ENCODE measurements at places on chromosomes 7 and 10.

DNA sequence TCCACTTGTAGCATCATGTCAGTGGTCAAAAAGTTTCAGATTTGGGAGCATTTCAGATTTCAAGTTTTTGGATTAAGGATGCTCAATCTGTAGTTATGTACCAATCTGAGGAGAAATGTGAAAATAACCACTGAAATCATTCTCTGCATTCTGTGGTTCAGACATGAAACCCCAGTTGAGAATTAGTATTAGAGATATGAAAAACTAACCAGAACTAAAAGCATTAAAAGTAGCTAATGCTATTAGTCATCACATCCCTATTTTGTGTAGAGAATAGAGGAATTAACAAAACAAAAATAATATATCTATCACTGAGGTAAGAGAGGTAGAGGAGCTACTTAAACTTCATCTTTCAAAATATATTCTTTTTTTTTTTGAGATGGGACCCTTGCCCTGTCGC lies 28.0 kb downstream of the MICU1 start:
- no peak for DNase-seq

GRCh38 chr10:95525033-95525418 lies 36.1 kb downstream of the SORBS1 start:
- DNase-seq: no peak

DNA sequence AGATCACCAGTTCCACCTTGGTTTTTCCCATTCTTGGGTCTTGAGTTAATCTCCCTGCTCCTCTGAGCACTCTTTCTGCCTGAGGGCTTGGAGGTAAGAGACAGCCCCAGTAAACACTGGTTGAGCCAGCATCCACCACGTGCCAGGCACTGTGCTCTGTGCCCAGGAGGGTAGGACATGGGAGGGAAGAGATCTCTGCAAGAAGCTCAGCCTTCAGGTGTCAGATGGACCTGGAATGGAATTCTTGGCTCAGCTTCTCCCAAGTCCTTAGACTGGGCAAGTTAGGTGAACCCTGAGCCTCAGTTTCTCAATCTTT lies 2.5 kb downstream of the ZYX start:
- no peak for DNase-seq

GRCh38 chr7:108358553-108358952 lies 97.7 kb downstream of the NRCAM start:
- no peak for DNase-seq

DNA sequence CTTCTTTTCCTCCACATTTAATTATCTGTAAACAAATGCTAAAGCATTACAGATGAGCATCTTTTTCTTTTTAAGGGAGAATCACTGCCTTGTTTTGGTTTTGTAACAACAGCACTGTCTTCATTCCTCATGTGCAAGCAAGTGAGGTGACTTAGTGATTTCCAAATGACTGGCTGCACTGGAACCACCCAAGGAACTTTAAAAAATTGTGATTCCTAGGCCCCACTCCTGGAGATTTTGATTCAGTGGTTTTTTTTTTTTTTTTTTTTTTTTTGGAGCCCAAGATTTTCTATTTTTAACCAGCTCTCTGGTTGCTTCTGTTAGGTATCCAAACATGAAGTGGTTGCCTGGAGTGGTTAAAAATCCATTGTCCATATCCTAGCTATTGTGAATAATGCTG lies 176.2 kb downstream of the LRMDA start:
- DNase-seq: no peak

GRCh38 chr7:26547156-26547555 lies 255.5 kb downstream of the SNX10 start:
- no peak for DNase-seq

DNA sequence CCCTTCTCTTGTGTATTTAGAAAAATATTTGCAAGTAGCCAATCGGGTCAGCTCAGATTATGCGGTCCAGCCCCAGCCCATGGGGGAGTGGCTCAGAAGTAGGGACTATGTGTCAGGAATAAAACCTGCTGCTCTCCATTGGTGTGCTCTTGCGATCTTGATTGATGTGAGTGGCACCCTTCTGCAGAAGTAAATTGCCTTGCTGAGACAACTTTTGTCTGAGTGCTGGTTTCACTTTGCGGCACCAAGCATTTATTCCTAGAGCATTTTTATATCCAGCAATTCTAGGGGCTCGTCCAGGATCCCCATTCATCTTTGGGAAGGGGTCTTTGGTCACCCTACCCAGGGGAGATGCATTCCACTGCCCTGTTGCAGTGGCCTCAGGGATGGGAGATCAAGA lies 26.1 kb upstream of the FAM221A start:
- no peak for DNase-seq

DNA sequence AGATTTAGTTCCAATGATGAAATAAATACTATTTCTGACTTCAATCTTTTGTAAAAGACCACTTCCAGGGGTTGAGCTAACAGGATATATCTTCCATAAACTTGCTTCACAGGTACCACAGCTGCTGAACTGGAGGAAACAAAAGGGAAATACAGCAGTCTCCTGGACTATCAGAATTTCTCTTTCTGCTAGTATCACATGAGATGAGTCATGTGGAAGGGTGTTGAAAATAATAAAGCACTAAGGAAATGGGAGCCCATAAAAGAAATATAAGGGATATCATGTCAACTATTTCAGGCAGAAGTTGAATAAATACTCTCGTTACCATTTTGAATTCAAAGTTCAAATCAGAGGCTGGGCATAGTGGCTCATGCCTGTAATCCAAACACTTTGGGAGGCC lies 250.3 kb upstream of the NFE2L3 start:
- DNase-seq: no peak

DNA sequence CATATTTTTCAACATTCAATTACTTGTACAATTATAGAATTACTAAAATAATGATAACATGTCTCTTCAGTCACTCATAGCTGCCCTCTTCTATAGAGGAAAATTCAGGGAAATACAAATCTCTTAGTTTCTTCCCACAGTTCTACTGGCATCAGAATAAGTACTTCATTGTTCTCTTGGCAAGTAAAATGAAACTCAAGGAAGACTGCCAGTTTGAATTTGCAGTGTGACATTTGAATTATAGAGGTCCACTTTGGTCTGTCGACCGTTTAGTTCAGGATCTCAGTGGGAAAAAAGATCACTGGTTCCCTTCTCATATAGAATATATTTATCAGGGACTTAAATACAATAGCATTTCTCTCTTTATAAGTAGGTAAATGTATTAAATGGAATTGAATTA lies 114.5 kb downstream of the PON1 start:
- DNase-seq: no peak

DNA sequence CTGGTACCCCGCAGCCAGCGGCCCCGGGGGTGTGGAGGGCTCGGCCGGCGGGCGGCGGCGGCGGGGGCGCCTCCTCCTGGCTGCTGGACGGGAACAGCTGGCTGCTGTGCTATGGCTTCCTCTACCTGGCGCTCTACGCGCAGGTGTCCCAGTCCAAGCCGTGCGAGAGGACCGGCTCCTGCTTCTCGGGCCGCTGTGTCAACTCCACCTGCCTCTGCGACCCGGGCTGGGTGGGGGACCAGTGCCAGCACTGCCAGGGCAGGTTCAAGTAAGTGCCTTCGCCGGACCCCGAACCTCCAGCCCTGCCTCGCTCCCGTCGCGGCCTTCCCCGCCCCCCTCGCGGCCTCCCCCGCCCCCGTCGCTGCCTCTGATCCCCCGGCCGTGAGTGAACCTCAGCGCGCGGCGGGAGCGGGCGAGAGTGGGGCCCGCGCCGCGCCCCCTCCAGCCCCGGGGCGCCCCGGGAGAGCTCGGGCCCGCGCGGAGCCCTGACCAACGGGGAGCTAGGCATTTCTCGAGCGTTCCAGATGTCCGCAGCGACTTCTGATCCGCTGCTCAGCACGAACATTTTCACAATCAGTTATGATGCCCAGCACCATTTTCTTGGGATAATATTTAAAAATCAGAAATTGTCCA lies 727 bp downstream of the ATRNL1 start:
- no peak for DNase-seq

DNA sequence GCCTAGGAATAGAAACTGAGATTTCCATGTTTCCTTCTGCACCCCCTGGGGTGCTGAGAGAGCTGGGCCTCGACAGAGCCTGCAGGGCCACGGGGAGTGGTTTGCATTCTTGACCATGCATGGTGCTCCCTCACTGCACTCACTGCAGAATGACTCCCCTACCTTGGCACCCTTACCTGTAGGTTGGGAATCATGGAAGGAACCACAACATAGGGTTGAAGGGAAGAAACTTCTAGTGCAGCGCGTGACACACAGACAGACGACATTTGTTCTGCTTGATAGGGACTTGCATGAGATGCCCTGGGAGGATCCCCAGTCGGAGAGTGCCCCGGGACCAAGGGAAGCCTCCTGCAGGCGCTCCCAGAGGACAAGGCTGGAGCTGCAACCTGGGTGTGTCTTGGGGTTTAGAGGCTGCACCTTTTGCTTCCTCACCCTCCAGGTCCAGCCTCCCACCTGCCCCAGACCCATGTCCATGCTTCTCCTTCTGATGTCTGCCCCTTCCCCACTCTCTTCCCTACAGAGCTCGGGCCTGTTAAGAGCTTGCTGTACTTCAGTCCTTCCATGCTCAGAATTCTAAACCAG lies 245.2 kb downstream of the ABCA13 start:
- DNase-seq: no peak

DNA sequence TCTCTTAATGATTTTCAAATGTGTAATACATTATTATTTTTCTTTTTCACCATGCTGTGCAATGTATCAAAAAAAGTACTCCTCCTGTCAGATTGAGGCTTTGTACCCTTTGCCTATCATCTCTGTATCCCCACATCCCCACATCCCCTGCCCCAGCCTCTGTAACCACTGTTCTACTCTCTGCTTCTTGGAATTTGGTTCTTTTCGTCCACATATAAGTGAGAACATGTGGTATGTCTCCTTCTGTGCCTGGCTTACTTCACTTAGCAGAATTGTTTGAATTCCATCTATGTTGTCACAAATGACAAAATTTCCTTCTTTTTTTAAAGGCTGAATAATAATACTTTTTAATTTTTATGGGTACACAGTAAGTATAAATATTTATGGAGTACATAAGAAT lies 13.8 kb downstream of the TAF3 start:
- DNase-seq: no peak

DNA sequence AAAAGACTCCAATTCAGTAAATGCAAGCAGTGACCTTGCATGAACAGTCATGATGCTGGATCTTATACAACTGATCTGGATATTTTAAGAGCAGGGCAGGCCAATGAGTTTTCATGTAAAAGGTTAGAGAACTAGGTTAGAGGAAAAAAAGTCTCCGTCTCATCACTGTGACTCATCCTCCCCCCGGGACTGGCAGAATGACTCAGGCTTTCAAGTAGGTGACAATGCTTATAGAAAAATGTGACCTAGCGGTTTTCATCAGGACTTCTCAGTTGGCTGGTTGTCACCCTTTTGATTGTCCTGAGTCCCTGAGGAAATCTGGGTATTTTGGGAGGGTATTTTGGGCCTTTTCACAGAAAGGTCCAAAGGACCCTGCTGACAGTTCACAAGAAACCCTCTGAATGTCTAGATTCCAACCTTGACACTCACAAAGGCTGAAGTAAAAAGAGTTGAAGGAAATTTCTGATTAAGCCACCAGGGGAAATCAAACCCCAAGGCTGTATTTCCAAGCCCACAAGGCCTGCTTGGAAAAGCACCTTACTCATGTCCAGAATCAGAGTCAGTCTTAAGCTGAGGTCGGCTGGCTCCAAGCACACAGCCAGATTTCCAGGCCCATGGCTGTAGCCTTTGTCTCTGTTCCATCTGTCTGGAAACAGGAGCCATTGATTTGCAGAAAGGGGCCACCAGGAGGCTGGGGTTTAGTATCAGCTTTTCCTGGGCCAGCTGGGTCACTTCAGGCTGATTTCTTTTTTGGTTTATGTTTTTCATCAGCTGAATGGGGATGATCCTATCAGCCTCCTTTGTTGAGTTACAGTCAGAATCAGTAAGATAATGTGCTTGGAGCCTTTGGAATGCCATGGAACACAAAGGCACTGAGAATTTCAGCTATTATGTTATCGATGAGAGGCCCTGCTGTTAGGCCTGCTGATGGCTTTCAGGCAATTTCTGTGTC lies 226.4 kb upstream of the HABP2 start:
- DNase-seq: no peak

GRCh38 chr10:105259201-105259600 lies 618.1 kb downstream of the SORCS3 start:
- no peak for DNase-seq

DNA sequence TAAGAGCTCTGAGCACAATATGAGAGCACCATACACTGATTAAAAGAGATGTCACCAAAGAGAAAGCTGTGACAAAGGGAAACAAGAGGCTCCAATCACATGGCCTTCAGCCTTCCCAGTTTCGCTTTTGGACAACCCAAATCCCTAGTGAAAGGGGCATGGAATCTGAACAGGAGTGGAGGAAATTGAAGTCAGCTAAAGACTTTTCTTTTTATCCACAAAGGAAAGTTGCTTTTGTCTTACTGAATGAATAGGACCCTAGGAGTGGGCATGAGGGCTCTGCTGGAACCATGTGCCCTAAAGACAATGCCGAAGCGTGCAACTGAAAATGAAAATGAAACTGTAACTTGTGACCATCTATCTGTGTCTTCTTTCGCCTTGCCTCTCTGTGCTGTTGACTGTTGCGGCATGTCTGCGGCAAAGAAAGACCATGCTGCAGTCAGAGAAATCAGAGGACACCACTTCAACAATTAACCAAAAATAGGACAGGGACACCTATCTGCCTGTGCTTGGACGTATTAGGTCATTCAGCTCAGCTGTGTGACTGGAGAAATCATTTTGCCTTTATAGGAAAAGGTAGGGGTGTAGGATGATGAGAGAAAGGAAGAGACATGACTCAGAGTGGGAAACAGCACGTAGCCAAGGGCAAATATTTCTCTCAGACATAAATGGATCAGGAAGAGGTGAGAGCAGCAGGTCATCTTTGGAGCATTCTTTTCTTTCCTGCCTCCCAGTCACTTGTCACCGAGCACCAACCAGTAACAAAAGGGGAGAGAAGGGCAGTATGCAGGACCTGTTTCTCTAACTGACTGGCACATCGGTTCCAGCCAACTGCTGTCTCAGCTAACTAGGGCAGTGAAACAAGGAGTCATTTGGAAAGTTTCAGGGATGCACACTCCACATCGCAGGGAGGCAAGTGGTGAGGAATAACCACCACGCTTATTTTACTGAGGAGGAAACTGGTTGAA lies 12.3 kb downstream of the CAV2 start:
- DNase-seq: no peak

DNA sequence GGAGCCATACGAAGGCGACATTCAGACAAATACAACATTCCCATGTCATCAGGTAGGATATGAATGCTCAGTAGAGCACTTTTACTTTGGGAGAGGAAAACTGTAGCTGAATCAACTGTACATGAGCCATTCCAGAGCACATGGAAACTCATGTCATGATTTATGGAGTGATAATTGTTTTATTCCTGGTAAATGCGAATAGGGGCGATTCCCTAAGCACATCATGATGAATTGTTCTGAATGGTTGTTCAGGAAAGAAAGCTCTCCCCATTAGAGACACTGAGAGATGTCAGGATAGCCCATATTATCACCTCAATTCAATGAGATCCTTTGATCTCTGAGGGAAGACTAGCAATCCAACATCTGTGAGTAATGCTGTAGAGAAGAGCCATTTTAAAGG lies 243.6 kb downstream of the FOXP2 start:
- no peak for DNase-seq

- DNase-seq: no peak
Observed at GRCh38 chr7:92295391-92295790, 49.6 kb downstream of the ANKIB1 start.

GRCh38 chr10:24849051-24849450 lies 103.4 kb downstream of the PRTFDC1 start:
- no peak for DNase-seq

GRCh38 chr7:37915438-37915837 lies 1.2 kb downstream of the SFRP4 start:
- DNase-seq: no peak

Measured in stimulated activated CD8-positive, alpha-beta memory T cell treated with anti-CD3 and anti-CD28 coated beads, Interleukin-12 subunit alpha, Interleukin-12 subunit beta, amount 100 ng/mL, for 4 hours (primary cell).